ENCODE measurements at places on chromosomes 3 and 15. TPM values are rescaled to one million over a fixed set of nuclear protein-coding genes. Genes with fewer than 3 reads are reported as not detected.
A peak's percentile ranks its signal among the peaks of the same experiment; 100 is the strongest.

DNA sequence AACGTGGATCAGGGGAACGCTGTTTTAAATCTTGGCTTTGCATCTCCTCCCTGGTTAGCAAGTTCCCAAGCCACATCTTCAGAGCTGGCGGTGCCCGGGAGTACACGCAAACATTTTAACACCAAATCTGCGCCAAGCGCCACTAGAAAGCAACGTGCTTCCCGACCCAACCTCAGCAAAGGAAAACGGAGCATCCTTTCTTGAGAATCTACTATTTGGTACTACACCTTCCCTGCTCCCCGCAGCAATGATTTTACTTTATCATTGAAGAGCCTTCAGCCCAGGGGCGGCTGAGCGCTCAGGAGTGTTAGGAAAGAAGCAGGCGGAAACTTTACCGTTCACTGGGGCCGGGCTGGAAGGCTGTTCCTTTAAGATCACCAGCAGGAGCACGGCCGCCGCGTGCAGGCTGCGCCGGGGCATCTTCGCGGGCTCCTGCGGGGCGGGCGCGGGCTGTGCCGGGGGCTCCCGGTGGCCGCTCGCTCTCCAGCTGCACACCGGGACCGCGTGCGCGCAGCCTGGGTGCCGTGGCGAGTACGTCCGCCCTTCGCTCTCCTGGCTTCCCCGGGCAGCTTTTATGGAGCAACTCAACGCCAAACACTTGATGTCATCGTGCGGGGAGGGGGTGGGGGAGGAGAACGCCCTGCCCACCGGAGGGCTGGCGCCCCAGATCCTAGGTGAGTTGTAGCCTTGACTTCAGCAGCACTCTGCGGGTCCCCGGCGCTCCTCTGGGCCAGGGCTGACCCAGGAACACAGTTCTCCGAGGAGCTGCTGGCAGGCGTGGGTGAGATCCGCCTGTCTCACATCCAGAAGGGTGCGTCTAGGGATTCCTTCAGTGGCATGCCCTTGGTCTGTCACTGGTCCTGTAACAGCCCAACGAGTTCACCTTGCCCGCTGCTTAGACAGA lies at the start of gene CA12:
CA12 (minus strand) TSS at position 546 of the 904 bp plus-strand sequence; CDS start at position 420, 126 bp downstream.
- DNase-seq, result peak; percentile 90

DNA sequence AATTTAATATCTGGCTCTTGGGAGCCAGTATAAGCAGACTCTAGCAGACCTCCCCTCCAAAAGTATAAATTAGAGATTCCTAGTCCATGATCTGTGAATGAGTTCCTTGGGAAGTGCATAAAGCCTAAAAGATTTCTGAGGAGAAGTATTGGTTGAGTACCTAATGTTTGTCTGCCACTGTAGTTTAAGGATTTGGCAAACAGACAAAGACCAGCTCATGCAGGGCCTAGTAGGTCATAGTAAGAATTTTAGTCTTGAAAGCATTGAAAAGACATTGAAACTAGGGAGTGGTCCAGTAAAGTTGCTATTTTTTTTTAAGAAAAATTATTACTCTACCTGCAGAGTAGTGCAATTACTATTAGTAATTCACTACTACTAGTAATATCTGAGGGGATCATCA lies 67.5 kb downstream of the SPRED1 start:
- DNase-seq, result no peak

GRCh38 chr3:37987315-37987697 lies 3.3 kb upstream of the VILL start:
- DNase-seq, result no peak

DNA sequence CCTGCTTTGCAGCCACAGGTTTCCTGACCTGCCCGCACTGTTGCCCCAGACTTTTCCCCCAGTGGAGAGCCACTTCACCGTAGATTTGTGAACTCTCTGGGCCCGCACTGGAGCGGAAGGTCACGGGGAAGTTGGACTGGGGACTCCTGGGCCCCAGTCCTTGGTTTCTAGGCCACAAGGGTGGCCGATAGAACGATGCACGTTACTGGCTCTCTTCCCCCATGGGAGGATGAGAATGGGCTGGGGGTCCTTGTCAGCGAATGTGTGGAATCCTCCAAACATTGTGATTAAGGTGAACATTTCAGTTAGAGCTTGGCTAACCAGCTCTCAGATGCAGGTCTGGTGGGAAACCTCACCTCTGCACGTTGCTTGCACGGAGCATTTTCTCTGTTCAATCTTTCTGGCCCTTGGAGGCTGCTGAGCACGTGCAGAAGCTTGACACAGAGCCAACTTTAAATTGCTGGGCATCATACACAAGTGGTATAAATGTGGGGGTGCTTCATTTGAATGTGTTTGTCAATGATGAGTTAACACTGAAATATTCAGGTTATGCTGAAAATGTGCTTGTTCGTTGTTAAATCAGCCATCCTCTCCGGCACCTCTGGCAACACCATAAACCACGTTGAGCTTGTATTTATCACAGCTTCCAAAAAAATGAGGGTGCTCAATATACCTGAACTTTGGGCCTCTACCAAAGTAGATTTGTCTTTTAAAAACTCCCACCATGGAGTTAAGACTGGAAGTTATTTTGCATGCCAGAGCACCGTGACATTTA lies 976 bp downstream of the DIS3L start:
- peak; percentile 58 for DNase-seq

DNA sequence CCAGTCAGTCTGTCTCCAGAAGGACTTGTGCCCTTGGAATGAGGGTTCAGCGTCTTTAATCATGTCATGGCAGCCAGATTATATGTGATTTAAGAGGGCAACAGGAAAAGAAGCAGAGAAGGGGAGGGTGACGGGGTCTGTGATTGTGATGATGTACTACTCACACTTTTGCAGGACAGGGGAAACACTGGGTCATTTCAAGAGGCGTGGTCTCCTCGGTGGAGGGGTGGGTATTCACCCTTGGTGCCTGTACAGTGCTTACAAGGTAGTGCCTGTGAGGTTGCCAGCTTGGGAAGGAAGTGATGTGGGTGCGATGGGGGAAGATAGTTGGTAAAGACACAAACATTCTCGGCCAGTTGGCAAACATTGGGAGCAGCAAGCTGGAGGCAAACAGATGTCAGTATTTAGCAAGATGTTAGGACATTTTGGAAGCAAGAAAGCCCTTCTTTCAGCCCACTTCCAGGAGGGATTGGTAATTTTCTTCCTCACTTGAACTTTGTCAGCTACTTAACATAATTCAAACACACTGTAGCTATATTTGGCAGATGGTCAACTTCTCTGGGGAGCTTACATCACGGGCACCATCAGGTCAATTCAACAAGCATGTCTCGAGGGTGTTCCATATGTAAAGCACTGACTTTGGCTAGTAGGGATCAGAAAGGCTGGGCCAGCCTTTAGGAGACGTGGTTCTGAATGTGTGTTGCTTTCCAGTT lies 71.4 kb upstream of the ROPN1 start:
- DNase-seq, result no peak

DNA sequence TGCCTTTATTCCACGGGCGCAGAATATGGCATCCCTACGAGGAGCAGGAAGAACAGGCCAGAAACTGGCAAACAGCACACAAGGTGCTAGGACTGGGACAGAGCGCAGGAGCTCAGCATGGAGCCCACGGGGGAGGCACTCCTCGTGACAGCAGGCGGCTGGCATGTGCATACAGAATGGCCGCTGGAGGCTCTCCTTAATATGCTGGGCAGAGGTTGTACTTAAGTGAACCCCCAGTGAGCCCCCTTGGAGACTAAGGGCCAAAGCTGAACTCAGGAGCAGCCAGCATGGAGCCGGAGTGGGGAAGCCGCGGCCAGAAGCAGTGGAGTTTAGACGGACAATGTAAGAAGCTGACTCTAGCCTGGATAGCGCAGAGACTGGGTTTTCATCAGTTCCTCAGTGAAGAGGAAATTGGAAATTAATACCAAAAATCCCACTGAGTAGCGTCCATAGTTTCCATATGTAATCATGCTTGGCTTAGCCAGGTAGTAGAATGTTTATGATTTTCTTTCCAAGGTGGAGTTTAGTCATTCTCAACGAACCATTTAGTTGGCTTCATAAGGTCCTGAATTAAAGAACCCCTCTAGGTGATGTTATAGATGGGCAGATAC lies 69.4 kb downstream of the EPHB3 start:
- DNase-seq, result no peak

GRCh38 chr3:113183748-113184661 lies 27.4 kb upstream of the BOC start:
- DNase-seq, result no peak

DNA sequence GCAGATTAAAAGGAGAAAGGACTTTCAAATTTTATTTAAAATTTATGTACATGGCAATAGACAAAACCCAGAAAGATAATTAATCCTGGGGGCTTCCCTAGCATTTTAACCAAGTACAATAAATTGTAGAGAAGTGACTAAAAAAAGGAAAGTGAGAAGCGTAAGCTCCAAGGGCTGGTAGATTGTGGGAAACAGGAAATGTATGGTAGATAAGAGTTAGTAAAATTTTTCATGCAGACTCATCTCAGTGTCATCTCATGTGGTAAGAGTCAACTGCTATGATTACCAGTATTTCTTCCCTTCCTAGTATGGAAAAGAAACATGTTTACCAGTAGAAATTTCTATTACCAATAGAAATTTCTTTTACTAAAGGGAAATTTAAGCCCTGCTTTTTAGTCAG lies 464.3 kb upstream of the AGTR1 start:
- DNase-seq, result no peak

DNA sequence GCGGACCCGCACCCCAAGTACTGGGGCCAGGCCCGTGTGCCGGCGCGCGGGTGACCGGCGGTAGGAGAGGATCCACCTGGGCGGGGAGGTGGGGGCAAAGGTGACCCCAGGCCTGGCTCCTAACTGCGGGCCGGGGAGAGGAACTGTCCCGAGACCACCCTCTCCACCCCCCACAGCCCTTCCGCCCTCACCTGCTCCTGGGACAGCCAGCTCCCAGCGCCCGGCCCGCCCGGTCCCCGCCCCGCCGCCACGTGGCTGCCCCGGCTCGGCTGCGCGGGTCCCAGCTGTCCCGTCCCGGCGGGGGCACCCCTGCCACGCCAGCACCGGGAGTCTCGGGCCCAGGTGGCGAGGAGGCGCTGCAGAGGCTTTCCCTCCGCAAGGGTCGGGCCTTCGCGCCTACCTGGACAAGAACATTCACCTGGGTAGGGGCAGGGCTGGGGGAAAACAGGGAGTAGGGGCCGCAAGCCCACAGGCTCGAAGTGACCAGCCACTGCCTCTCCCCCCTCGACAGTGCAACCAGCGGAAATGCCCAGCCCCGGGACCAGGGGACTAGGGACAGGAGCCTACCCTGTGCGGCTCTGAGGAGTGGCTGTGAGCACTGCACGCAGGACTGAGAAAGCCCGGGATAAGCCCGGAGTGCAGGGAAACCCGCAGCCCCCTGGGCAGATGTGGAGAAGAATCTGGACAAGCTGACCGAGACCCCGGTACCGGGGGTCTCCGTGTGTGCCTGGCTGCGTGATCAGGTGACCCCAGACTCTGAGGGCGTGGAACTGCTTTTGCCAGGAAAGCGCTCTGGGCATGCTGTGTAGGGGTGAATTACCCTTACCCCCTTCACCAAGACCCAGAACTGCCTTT lies at the start of gene SLC12A8:
SLC12A8 (minus strand) TSS at position 240 of the 855 bp plus-strand sequence. CDS start 1,399 bp downstream, outside the sequence.
- no peak for DNase-seq

- DNase-seq, result no peak
These were observed 36.1 kb downstream of the SELENOT start for GRCh38 chr3:150639262-150639661.

DNA sequence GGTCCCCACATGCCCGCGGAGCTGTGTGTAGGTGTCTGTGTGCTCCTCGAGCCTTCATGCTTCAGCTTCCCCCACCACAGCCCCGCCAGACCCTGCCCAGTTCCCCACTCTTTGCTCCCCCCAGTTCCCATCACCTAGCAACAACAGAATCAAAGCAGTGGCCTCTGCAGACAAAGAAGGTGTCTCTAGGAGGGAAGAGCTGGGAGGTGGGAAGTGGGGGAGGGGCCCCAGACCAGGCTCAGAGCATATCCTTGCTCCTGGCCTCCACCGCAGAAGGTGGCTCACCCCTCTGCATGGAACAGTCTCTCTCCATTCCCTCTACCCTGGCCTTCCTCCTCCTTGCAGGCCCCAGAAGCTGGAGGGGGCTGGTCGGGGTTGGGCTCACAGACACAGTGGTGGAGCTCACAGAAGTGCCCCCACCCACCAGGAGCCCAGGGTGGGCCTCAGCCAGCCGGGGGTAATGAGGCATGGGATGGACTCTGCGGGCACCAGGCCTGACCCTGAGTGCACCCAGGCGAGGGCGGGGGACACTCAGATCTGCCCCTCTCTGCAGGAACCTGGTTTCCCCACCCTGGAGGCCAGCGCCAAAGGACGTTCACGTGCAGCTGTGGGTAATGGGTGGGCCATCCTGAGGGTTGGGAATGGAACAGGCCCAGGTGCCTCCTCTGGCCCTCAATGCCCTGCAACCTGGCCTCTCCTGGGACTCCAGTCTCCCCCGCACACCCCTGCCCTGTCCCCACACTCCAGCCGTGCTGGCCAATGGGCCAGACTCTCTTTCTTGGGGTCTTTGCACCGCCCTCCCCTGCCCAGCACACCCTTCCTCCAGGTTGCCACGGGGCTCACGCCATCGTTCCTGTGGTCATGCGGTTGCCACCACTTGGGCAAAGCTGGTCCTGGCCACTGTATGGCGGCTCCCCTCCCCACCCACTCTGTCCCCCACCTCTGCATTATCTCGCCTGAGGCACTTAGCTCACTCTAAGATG lies 53.4 kb downstream of the TPRA1 start:
- DNase-seq, result no peak

DNA sequence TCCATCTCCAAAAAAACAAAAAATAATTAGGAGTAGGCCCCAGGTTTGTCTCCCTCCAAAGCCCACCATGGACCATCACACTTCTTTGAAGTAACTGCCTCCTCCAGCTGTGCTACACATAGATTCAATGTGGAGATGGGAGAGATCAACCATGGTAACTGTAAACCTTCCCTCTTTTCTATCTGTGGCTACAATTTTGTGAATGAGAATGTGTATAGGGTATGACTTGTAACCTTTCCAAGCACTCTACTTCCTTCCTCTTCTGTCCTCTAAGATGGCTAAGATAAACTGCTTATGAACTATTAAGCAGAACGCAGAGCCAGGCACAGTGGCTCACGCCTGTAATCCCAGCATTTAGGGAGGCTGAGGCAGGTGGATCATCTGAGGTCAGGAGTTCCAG lies 55.5 kb upstream of the ATP11B start:
- DNase-seq, result no peak

GRCh38 chr3:34268032-34268709 lies 469.7 kb downstream of the PDCD6IP start:
- no peak for DNase-seq

ATP8B4 gene
- total RNA-seq, result not detected

EPHA6 gene
- total RNA-seq, result not detected

ALDH1A2 gene
- total RNA-seq, result 18.9 TPM

NGLY1 gene
- 38.8 TPM for total RNA-seq

CERS3 gene
- not detected for total RNA-seq

Measured in Caki2 (cell line).